CD4-positive, alpha-beta memory T cell (primary cell): ENCODE measurements at places on chromosomes 11 and 22. TPM values are rescaled to one million over a fixed set of nuclear protein-coding genes. Genes with fewer than 3 reads are reported as not detected.

The PRRG4 gene
- not detected for polyA plus RNA-seq

The SEC14L2 gene
- polyA plus RNA-seq = 13.8 TPM

The TIGD3 gene
- 0.26 TPM for polyA plus RNA-seq

The ABTB2 gene
- polyA plus RNA-seq = not detected

The RFPL2 gene
- 4.7 TPM for polyA plus RNA-seq

The TMPRSS6 gene
- polyA plus RNA-seq = not detected

The SOX6 gene
- polyA plus RNA-seq = not detected

The TSPAN32 gene
- polyA plus RNA-seq = 52.7 TPM

The KIRREL3 gene
- polyA plus RNA-seq = not detected

The FJX1 gene
- polyA plus RNA-seq = not detected

The RAPSN gene
- polyA plus RNA-seq = not detected

DNA sequence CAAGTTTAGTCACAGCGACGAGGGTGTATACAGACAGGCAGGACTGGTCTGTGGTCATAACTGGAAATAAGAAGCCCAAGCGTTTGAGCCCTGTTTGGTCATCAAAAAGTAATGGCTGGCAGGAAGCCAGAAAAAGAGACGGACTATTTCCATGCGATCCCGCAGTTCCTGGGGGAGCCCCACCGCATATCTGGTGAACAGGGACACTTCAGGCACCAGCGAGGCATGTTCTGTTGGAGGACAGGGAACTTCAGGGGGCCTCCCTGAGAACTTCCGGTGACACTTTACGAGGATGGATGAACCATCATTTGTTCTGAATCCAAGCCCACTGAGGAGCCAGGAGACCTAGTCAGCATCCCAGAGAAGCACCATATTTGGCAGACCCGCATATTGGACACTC lies 29.7 kb upstream of the TRIM29 start:
- DNase-seq = no peak
- peaks cover 7% of the 10 kb centered on the region for H3K4me1 ChIP-seq
- no peak overlapping the region for H3K4me3 ChIP-seq
- no peak overlapping the region for H3K27ac ChIP-seq
- H3K27me3 ChIP-seq = peaks cover 23% of the 10 kb centered on the region
- no peaks in the 10 kb centered on the region for H3K36me3 ChIP-seq

DNA sequence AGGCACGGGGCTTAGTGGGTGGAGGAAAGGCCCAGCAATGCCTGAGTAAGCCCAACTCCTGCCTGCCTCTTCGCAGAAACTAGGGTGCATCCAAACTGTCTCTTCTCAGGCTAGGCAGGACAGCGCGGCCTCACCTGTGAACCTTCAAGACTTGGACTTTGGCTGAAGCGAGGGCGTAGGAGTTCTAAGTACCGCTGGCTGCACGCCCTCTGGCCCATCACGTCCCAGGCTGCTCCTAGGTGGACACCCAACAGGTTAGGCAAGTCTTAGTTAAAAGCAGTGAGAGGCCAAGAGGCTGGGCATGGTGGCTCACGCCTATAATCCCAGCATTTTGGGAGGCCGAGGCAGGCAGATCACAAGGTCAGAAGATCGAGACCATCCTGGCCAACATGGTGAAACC lies 1.8 kb upstream of the DDB2 start:
- H3K27me3 ChIP-seq = no peaks in the 10 kb centered on the region
- H3K36me3 ChIP-seq = peaks cover 2% of the 10 kb centered on the region
- no peak for DNase-seq
- peaks cover 29% of the 10 kb centered on the region for H3K4me1 ChIP-seq
- no peak overlapping the region for H3K4me3 ChIP-seq

GRCh38 chr11:10476927-10477689 lies 22.0 kb downstream of the AMPD3 start:
- no peak overlapping the region for H3K4me3 ChIP-seq
- H3K27ac ChIP-seq = no peak overlapping the region
- no peaks in the 10 kb centered on the region for H3K4me1 ChIP-seq

DNA sequence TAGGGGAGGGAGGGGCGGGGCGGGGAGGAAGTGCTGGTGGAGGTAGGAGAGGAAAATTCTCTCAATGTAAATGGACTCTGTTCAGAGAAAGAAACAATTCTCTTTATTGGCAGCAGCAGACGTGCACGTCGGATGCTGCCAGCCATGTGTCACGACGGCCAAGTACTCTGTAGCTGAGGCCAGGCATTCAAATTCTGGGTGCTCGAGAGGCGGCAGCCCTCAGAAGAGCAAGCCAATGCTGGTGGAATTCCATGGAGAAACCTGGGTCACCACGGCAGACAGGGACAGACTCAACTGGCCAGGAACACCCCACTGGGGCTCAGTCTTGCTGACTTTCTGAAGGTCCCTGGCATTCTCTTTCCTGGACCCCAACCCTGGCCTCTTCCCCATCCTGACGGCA lies 90.8 kb downstream of the ABTB2 start:
- no peak overlapping the region for H3K27ac ChIP-seq
- no peak for DNase-seq
- no peak overlapping the region for H3K4me3 ChIP-seq

DNA sequence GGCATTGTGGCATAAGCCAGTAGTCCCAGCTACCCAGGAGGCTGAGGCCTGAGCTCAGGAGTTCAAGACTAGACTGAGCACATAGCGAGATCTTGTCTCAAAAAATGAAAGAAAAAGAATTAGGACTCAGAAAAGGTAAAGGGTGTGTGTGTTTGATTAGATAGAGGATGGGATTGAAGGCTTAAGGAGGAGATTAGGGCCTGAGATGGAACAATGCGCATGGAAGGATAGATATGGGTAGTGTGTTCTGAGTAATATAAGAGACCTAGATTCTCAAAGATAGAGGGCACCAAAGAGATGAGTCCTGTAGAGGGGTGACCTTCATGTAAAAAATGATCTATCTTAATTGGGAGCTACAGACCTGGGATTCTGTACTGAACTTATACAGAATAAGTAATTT lies 17.3 kb upstream of the RAB30 start:
- H3K4me1 ChIP-seq = no peaks in the 10 kb centered on the region
- no peaks in the 10 kb centered on the region for H3K36me3 ChIP-seq
- no peak for DNase-seq
- no peak overlapping the region for H3K4me3 ChIP-seq
- no peaks in the 10 kb centered on the region for H3K27me3 ChIP-seq

DNA sequence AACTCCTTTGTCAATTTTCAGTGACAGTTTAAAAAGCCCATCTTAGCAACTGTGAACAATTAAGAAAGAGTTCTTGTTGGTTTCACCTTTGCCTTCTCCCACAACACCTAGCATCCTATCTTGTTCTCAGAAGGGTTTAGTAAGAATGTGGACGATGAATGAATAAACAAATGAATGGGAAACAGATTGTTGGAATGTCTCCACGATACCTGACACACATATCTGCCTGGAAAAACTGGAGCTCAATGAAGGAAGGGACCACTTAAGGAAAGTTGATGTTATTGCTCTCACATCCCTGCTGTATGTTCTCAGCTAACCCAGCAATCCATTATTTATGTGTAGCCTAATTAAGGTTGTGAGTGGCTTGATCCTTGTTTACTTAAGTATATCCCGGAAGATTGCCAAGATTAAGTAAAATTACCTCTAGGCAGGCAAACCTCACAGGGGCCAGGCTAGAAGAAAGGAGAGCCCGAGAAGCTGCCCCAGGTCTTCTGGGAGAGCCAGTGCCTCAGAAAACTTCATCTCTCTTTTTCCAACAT lies 286.4 kb downstream of the NXPE2 start:
- H3K4me1 ChIP-seq = no peaks in the 10 kb centered on the region
- H3K36me3 ChIP-seq = no peaks in the 10 kb centered on the region
- DNase-seq = no peak

DNA sequence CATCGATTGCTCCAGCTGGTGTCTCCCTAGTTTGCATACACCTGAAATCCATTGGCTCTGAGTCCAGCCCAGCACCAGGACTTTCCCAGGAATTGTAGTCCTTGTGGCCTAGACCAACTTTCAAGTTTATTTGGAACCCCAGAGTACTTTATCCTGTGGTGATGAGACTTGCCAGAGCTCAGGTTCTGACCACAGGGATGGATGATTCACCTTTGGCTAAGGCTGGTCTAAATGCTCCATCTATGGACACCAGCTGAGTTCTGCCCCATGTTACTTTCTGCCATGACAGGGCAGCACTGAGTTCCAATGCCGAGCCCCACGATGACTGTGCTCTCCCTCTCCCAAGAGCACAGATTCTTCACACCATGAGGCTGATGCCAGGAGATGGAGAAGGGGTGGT lies 17.3 kb upstream of the INSC start:
- H3K4me1 ChIP-seq = no peaks in the 10 kb centered on the region
- no peak overlapping the region for H3K27ac ChIP-seq
- no peaks in the 10 kb centered on the region for H3K27me3 ChIP-seq
- no peak overlapping the region for H3K4me3 ChIP-seq
- H3K36me3 ChIP-seq = no peaks in the 10 kb centered on the region

DNA sequence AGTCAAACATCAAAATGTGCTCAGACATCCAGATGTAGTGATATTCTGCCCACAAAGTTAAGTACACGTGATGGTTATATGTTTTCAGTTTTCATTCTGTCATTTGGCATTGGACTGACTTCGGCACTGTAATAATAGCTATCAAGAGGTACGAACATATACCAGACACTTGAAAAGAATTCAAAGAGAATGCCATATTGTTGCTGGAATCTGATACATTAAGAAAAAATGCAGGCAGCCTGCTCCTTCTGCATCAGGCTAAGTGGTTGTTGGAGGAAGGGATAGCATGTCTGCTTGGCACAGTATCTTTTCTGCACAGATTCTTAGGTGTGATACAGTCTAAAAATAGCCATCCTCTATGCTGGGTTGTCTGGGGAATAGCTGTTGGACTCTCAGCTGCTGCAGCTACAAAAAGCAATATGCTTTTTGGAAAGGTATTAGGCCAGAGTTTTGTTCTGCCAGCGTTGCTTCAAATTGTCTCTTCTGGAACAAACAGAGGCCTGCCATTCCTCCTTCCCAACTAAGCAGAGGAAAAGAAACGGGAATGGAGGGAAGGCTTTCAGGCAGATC lies 892.6 kb downstream of the TBC1D22A start:
- no peaks in the 10 kb centered on the region for H3K4me1 ChIP-seq
- no peak overlapping the region for H3K27ac ChIP-seq
- no peaks in the 10 kb centered on the region for H3K36me3 ChIP-seq

GRCh38 chr11:10441652-10442503 lies 13.2 kb upstream of the AMPD3 start:
- no peak overlapping the region for H3K27ac ChIP-seq
- no peaks in the 10 kb centered on the region for H3K36me3 ChIP-seq

GRCh38 chr11:79742176-79742575 lies 301.3 kb upstream of the TENM4 start:
- no peaks in the 10 kb centered on the region for H3K36me3 ChIP-seq
- H3K4me1 ChIP-seq = no peaks in the 10 kb centered on the region
- DNase-seq = no peak

DNA sequence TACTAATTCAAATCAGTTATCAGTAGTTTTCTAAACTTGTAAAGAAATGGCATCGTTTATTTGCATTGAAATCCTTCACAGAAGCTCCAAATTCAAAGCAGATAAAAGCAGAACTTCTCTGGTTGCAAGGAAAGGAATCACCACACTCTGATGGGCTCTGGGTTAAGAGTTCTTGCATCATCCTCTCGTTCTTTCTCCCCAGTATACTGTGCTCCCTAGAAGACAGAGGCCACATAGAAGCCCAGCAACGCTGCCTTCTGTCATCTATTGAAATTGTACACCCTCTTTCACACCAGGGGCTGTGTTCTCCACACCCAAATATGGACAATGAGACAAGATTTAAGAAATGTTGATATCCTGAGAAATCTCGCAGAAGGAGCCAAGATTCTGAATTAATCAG lies 29.3 kb downstream of the FAT3 start:
- H3K27me3 ChIP-seq = no peaks in the 10 kb centered on the region
- H3K27ac ChIP-seq = no peak overlapping the region
- no peaks in the 10 kb centered on the region for H3K36me3 ChIP-seq
- no peak overlapping the region for H3K4me3 ChIP-seq
- DNase-seq = no peak

DNA sequence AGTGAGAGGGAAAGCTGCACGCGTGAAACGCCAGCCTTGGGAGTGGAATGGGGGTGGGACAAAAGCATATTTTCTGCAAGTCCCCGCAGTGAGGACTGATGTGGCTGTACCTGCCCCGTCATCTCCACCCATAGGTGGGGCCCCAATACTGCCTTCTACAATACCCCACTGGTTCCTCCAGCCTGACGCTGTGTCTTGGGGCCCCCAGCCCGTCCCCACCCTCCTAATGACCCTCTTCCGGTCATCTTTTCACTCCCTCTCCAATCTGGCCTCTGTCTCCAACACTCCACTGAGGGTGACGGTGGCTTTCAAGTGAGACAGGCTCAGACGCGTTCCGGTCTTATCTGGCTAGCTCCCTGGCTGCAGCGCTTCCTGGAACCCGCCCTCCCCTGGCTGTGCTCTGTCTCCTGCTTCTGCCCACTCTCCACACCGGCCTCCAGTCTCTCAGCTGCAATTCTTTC lies 104.2 kb downstream of the MICAL3 start:
- no peak overlapping the region for H3K4me3 ChIP-seq
- H3K36me3 ChIP-seq = no peaks in the 10 kb centered on the region
- no peak for DNase-seq

- H3K4me3 ChIP-seq = peak overlapping the region; percentile 26
- peaks cover 58% of the 10 kb centered on the region for H3K4me1 ChIP-seq
- no peaks in the 10 kb centered on the region for H3K27me3 ChIP-seq
- H3K27ac ChIP-seq = no peak overlapping the region
- peaks cover 13% of the 10 kb centered on the region for H3K36me3 ChIP-seq
Measured at GRCh38 chr22:26479792-26480610, 3.6 kb downstream of the HPS4 start.

DNA sequence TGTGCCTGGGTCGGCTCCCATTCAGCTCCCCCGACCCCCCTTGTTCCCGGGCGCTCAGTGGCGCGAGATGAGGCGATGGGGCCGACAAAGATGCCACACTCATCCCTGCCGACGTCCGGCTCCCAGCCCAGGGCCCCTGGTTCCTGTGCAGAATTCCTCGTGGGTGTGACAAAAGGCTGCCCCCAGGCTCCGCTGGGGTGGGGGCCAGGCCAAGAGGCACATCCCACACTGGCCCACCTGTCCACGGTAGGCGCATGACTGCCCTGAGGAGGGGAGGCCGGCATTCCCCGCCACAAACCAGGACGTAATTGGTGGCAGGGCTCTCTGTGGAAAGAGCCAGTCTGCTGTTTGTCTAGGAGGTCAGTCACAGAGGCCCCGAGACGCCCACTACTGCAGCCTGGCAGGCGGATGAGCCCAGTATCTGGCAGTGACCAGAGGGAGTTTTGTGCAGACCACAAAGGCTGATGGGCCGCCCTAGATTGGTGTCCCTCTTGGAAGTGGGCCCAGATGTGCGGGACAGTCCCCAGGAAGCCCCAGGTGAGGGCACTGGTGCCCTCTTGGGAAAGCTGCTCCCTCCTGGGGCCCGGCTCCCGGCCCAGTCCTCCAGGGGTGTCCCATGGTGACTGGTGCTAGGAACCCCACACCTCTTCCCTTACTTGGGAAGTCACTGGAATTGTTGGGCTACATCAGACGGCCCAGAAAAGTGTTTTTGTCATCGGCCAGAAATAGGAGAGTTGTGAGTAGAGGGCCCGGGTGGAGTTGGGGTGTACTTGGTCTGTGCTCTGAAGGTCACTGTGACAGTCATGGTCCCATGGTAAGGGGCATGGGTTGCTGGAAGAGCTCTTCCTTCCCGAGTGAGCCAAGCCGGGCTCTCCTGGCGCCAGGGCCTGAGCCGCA lies 5.8 kb downstream of the CCND1 start:
- no peak for DNase-seq
- no peak overlapping the region for H3K27ac ChIP-seq
- peaks cover 6% of the 10 kb centered on the region for H3K4me1 ChIP-seq
- no peaks in the 10 kb centered on the region for H3K36me3 ChIP-seq
- no peak overlapping the region for H3K4me3 ChIP-seq
- no peaks in the 10 kb centered on the region for H3K27me3 ChIP-seq
